EH (cell line): ENCODE measurements at places on chromosomes 7 and 10.

DNA sequence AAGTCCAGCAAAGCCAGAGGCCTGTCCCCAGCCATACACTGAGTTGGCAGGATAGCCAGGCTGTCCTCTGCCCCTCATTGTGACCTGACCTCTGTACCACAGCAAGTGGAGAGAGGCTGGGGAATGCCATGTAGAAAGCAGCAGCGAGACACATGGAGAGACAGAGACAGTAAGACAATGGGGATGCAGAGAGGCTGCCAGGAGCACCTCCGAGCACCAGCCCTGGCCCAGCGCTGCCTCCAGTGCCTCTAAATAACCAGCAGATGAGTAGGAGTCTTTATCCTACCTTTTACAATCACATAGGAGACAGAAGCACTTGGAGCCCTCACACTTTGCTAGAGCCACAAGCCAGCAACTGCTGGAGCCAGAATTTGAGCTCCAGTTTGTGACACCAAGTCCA lies 8.1 kb downstream of the GDF2 start:
- no peak for DNase-seq

- no peak for DNase-seq
These were observed 737.0 kb downstream of the LRMDA start for GRCh38 chr10:76168437-76168836.

GRCh38 chr10:127092916-127093315 lies 103.5 kb downstream of the INSYN2A start:
- no peak for DNase-seq

GRCh38 chr7:47587976-47588375 lies 6.1 kb upstream of the TNS3 start:
- no peak for DNase-seq

GRCh38 chr10:101041252-101041761 lies 10.3 kb downstream of the SFXN3 start:
- peak; percentile 88 for DNase-seq
